EL (cell line): ENCODE measurements at places on chromosomes 4 and X.

DNA sequence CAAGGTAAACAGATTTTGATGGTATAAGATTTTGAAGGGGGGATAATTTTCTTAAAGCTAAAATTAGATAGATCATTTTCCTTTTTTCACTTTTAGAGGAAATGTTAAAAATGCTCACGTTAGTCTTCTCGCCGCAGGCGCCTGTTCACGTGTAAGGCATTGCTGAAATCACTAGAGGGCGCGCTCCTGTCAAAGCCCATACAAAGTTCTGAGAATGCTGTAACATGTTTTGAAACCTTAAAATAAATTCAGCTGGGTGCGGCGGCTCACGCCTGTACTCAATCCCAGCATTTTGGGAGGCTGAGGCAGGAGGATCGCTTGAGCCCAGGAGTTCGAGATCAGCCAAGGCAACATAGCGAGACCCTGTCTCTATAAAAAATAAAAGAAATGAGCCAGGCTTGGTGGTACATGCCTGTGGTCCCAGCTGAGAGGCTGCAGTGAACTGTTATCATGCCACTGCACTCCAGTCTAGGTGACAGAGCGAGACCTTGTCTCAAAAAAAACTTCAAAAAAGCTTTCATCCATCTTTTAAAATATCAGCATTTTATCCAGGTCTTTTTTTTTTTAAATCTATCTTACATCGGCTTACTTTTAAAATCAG is 138.0 kb downstream of the RBMX2 start:
- peak; percentile 35 for DNase-seq

DNA sequence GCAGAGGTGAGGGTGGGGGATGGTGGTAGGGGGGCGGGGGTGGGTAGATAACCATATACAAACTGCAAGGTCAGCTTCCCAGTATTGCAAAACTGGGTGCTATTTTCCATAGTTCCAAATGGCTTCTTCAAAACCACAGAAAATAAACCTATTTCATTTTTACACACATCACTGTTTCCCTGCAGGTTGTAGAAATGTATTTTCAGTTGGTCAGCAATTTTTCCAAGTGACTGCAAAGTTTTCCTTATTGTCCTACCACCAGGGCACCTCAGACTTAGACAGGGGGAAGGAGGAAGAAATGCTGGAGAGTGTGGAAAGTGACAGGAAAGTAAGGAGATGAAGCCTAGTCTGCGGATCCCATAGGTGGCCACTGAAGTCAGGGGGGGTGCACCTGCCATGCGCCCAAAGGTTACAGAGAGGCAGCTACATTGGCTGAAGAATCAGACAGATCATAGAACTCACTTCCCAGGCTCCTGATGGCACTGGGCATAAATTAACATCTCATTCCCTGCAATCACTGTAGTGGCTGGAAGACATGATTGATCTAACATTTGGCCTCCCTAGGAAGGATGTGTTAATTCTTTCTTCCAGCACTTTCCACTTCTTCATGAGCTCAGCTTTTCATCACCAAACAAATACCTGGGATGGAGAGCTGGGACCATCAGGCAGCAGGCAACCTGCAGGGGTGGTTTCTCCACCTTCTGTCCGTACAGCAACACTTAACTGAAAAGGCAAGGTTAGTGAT is 402.0 kb downstream of the HNRNPD start:
- no peak for DNase-seq

GRCh38 chr4:80265571-80266252 is 752 bp upstream of the FGF5 start:
- peak; percentile 82 for DNase-seq

- peak; percentile 30 for DNase-seq
These were observed 848 bp downstream of the RAB9A start for GRCh38 chrX:13689741-13690211.

GRCh38 chrX:13082206-13083065 is 38.0 kb upstream of the FAM9C start:
- no peak for DNase-seq

- DNase-seq: no peak
These were observed 4.6 kb downstream of the SH3BGRL start for GRCh38 chrX:81206476-81206875.

DNA sequence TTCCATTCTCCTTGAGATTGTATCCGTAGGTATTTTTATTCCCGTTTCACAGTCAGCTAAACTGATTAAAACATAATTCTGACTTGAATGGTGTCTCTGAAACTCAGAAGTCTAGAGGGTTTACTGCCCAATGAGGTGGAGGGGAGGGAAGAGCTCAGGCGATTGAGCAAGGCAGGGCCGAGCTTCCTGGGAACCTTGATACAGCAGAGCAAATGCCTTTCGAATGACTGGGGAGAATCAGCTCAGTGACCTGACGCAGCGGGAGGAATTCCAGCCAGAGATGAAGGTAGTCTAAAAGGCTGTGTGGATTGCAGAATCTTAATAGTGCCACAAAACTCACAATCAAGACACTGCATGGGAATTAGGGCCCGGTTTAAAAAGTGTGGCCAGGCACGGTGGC is 233.6 kb downstream of the EVC2 start:
- peak; percentile 70 for DNase-seq

- no peak for DNase-seq
These were observed 349.9 kb downstream of the BMPR1B start for GRCh38 chr4:95107635-95108034.

DNA sequence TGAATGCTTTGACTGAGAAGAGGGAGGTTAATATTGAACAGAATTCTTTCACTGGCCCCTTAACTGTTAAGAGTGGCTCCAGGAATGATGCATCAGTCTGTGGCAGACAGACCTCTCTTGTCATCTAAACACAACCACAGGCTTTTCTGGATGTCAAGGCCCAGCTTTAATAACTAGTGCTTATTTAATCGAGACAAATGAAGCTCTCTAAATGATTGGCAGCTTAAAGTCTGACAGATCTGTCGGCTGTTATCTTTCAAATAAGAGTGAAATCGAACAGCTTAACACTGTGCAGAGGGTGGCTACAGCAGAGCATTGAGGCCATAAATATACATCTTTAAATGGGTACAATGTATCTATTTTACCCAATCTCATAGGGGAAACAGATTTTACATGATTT is 500.8 kb upstream of the PABPC4L start:
- no peak for DNase-seq

DNA sequence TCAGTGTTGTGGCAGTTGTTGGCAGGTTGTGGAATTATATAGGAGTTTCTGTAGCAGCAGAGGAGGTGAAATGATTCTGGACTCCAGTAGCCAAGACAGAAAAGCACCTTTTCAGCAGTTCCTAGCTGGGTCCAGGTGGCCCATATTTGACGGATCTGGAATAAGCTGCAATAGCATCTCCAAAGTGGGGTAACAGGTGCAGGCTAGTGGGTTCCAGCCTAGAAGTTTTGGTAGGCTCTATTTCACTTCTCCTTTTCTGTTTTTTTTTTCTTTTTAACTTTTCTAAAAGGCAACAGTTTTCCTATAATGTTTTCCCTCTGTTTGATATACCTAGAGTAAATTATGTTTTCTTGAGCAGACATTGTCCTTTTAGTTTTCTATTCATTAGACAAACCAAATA is 392.5 kb downstream of the C4orf33 start:
- no peak for DNase-seq

DNA sequence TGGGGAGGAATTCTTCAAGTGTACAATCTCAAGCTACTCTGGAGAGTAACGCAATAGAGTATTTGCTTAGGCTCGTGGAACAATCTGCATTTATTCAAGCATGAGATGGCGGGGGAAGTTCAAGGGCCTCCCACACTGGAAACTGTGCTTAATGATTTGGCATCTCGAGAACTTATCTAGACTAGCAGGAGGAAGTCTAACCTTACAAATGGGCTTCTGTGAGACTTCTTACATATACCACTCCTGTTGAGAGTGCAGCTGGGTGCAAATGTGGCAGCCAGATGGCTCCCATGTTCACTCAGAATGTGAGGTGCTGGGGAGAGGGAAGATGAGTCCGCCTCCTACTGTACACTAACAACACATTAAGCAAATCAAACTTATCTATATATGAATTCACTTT is 29.3 kb upstream of the PTPN13 start:
- DNase-seq: no peak

- peak; percentile 85 for DNase-seq
These were observed 174.5 kb downstream of the SMIM20 start for GRCh38 chr4:26088433-26088928.

DNA sequence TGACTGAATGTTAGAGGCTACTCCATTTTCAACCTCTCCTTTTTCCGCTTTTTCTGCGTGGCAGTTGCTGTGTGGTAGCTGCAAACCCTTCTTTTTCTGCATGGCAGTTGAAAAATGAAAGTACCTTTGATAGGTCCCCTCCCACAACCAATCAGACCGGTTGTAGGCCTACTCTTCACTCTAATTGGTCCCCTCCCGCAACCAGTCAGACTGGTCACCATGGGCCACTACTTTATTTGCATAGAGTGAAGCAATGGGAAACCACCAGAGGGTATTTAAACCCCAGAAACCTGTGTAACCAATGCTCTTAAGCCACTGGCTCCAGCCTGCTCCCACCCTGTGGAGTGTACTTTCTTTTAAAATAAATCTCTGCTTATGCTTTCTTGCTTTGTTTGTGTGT is 877.8 kb downstream of the FAM133A start:
- DNase-seq: no peak

DNA sequence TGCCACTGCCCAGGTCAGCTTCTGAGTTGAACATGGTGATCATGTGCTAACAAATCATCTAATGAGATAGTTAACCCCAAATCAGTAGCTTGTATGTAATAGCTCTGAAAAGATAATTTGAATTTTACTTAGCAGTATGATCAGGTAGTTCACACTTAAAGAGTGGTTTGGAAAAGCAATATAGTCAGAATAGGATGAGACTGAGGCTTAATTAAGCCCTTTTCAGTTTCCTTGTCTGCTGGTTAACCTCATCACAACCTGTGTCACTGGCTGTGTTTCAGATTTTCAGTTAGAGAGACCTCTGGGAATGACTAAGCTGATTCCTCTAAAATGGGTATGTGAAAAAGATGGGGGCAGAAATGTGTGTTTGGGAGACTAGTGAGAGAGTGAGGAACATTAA is 38.1 kb downstream of the GPR174 start:
- DNase-seq: no peak

DNA sequence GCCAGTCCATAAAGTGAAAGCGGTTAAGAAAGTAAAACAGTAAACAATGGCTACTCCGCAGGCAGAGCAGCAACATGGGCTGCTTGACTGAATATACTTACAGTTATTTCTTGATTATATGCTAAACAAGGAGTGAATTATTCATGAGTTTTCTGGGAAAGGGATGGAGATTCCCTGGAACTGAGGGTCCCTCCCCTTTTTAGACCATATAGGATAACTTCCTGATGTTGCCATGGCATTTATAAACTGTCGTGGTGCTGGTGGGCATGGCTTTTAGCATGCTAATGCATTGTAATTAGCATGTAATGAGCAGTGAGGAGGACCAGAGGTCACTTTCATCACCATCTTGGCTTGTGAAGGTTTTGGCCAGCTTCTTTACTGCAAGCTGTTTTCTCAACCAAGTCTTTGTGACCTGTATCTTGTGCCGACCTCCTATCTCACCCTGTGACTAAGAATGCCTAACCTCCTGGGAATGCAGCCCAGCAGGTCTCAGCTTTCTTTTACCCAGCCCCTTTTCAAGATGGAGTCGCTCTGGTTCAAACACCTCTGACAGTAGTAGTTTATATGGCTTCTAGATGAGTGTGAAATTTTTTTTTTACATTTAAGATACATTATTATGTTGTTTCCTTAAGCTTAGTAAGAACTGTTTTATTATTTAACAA is 514.8 kb upstream of the TENM3 start:
- no peak for DNase-seq

GRCh38 chr4:113146876-113147358 is 97.5 kb downstream of the ANK2 start:
- no peak for DNase-seq

- no peak for DNase-seq
These were observed 117.9 kb upstream of the HAND2 start for GRCh38 chr4:173647902-173648301.
